ENCODE measurements at places on chromosomes 12 and 14.

DNA sequence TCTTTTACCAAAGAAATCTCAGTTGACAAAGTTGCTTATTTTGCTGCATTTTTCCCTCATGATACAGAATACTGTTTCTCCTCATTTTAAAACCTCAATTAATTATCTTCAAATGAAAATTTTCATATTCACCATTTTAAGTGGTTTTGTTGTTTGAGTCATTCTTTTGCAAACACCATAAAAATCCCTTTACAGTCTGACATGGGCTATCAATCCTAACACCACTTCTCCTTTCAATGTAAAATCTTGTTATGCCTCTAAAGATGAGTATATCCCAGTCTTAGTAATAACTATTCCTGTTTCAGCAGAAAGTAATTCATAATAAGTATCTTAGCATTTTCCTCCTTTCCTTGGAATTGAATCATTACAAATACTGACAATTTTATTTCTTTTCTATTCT is 192.2 kb downstream of the SYT1 start:
- H3K27me3 ChIP-seq: no peaks in the 10 kb centered on the region
- H3K4me1 ChIP-seq: no peaks in the 10 kb centered on the region
- H3K27ac ChIP-seq: no peak overlapping the region
- H3K36me3 ChIP-seq: no peaks in the 10 kb centered on the region
- H3K4me3 ChIP-seq: no peak overlapping the region

- no peaks in the 10 kb centered on the region for H3K36me3 ChIP-seq
- H3K27ac ChIP-seq: no peak overlapping the region
- no peaks in the 10 kb centered on the region for H3K4me1 ChIP-seq
- DNase-seq: no peak
- H3K4me3 ChIP-seq: no peak overlapping the region
These were observed 12.2 kb downstream of the CMTM5 start for GRCh38 chr14:23388996-23389395.

DNA sequence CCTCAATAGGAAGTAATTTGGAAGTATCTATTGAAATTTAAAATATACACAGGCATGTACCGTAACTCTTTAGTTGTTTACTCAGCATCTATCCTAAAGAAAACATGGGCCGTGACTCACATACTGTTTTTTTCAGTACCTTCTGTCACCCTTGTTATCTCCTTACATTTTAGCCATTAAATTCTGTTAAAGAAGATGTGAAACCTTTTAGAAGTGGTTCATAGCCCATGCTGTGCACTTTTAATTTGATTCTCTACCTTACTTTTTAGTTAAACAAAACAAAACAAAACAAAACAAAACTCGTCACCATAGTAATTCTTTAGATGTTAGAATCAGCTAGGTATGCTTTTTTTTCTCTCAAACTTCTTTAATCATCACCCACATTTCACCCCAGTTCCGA is 494.4 kb upstream of the RGS6 start:
- no peaks in the 10 kb centered on the region for H3K36me3 ChIP-seq
- H3K27ac ChIP-seq: no peak overlapping the region
- no peaks in the 10 kb centered on the region for H3K27me3 ChIP-seq
- H3K4me1 ChIP-seq: peaks cover 33% of the 10 kb centered on the region
- no peak overlapping the region for H3K4me3 ChIP-seq

DNA sequence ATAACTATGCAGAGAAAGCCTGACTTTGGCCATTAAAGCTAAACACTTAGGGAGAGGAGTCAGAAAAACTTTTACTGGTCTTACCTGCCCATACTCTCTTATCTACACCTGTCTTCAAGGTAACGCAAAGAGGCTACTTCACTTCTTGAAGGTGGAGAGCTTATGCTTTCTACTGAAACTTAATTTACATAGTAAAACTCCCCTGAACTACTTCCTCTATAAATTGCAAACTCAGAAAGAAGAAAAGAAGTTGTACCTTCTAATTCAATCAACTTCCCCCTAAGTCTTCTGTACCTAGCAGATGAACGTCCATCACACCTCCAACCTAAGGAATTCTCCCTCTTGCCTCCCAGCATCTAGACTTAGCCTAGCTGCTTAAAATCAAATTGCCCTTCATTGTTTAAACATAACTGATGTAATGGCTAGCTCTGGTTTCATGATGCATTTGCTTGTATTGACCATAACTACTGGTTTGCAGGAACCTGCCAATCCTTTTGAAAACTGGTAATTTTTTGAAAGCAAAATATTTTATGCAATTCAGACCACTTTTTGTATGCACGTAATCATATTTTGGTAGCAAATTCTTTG is 87.7 kb downstream of the STON2 start:
- no peaks in the 10 kb centered on the region for H3K4me1 ChIP-seq
- DNase-seq: no peak
- H3K36me3 ChIP-seq: no peaks in the 10 kb centered on the region

- no peaks in the 10 kb centered on the region for H3K36me3 ChIP-seq
- H3K27ac ChIP-seq: no peak overlapping the region
- no peaks in the 10 kb centered on the region for H3K27me3 ChIP-seq
- H3K4me1 ChIP-seq: no peaks in the 10 kb centered on the region
- no peak overlapping the region for H3K4me3 ChIP-seq
These were observed 132.3 kb downstream of the RIMBP2 start for GRCh38 chr12:130583800-130584199.

- no peak for DNase-seq
- no peaks in the 10 kb centered on the region for H3K36me3 ChIP-seq
- H3K4me3 ChIP-seq: no peak overlapping the region
- no peak overlapping the region for H3K27ac ChIP-seq
These were observed 1918.5 kb upstream of the FLRT2 start for GRCh38 chr14:83611491-83611890.

DNA sequence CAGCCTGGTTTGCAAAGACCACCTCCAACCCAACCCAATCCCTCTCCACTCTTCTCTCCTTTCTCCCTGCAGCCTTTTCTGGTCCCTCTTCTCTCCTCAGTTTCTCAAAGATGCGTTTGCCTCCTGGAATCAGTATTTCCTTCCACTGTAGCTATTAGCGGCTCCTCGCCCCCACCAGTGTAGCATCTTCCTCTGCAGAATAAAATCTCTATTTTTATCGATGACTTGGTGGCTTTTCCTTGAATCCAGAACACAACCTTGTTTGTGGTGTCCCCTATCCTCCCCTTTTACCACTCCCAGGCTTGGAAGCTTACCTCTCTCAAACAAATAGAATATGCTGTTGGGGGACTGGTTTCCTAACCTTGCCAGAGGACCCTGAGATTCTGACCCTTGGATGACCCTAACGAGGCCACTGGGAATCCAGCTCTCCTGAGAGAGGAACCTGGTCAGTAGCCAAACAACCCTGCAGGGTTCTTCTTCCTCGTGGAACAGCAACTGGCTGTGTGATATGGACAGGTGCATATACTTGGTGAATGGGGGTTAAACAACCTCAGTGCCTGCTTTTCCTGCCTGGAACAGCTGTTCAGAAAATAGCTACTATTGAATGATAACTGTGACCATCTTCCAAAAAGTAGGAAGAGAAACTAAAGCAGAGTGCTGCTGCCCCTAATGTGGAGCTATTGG is 4.4 kb downstream of the WNT1 start:
- no peak overlapping the region for H3K27ac ChIP-seq
- DNase-seq: no peak
- no peak overlapping the region for H3K4me3 ChIP-seq
- no peaks in the 10 kb centered on the region for H3K4me1 ChIP-seq
- no peaks in the 10 kb centered on the region for H3K36me3 ChIP-seq

GRCh38 chr12:69430942-69431590 is 39.1 kb upstream of the FRS2 start:
- peaks cover 3% of the 10 kb centered on the region for H3K4me1 ChIP-seq
- H3K27ac ChIP-seq: peak overlapping the region; percentile 7
- no peak overlapping the region for H3K4me3 ChIP-seq

GRCh38 chr12:117098361-117099217 is 627 bp downstream of the TESC start:
- H3K27me3 ChIP-seq: peaks cover 81% of the 10 kb centered on the region
- H3K36me3 ChIP-seq: no peaks in the 10 kb centered on the region
- peaks cover 14% of the 10 kb centered on the region for H3K4me1 ChIP-seq

DNA sequence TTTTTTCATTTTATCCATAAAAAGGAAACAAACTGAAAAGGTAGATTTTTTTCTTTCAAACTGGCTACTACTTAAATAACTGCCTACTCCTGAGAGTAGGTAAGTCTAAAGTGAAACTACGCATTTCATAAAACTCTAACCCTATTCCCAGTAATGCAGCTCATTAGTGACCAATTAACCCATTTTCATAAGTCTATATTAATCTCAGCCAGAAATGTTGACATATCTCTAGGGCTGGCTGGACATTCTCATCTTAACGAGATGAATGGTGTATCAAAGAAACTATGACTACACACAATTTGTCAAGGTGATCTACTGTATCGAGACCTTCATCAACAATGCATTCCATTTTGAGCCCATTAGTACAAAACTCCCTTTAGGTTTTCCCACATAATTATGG is 57.2 kb downstream of the EPS8 start:
- peak overlapping the region; percentile 38 for H3K27ac ChIP-seq
- H3K36me3 ChIP-seq: no peaks in the 10 kb centered on the region
- H3K4me1 ChIP-seq: peaks cover 38% of the 10 kb centered on the region
- H3K4me3 ChIP-seq: no peak overlapping the region
- H3K27me3 ChIP-seq: no peaks in the 10 kb centered on the region

GRCh38 chr14:35336494-35337268 is 44.5 kb downstream of the PSMA6 start:
- no peaks in the 10 kb centered on the region for H3K27me3 ChIP-seq
- no peak overlapping the region for H3K4me3 ChIP-seq
- DNase-seq: peak; percentile 98
- peak overlapping the region; percentile 96 for H3K27ac ChIP-seq

GRCh38 chr12:124390442-124391097 is 95.7 kb downstream of the RFLNA start:
- H3K27me3 ChIP-seq: no peaks in the 10 kb centered on the region
- peak; percentile 89 for DNase-seq
- H3K27ac ChIP-seq: peak overlapping the region; percentile 94
- H3K36me3 ChIP-seq: peaks cover 9% of the 10 kb centered on the region
- H3K4me3 ChIP-seq: no peak overlapping the region

DNA sequence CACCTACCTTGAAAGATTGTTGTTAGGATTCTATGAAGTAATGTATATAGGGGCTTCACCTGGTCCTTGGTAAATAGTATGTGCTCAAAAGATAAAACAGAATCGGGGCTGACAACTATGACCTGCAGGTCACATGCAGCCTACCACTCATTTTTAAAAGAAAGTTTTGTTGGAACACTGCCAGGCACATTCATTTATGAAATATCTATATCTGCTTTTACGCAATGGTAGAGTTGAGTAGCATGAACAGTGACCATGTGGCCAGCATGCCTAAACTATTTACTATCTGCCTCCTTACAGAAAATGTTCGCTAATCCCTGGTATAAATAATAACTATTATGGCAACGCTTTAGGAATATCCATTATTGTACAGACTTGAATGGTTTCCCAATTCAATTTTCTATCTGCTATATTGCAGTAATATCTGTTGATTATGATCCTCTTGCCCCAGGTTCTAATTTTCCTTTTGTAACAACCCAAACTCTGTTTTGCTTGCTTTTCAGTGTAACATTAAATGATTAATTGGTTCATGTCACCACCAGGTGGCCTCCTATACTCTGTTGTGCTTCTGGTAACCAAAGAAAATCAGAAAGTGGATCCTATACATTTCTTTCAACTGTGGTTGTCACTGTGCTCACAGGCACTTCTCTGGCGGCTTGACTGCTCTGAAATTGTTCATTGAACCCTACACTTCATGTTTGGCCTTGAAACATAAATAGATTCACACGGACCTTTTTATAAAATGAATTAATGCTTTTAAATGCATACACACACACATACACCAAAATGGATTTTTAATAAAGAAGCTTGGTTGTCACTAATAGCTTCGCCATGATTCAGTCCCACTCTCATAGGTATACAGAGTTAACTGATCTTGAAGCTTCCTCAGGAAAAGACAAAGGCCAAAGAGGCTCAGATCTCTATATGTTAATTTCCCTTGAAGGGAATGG is 227.7 kb upstream of the NPAS3 start:
- H3K4me3 ChIP-seq: peak overlapping the region; percentile 27
- no peak for DNase-seq
- H3K27ac ChIP-seq: peak overlapping the region; percentile 82
- H3K4me1 ChIP-seq: peaks cover 48% of the 10 kb centered on the region
- H3K27me3 ChIP-seq: no peaks in the 10 kb centered on the region

GRCh38 chr14:30553311-30553989 is 5.5 kb upstream of the G2E3 start:
- H3K36me3 ChIP-seq: no peaks in the 10 kb centered on the region
- no peak overlapping the region for H3K4me3 ChIP-seq
- no peaks in the 10 kb centered on the region for H3K27me3 ChIP-seq
- no peak for DNase-seq
- peaks cover 3% of the 10 kb centered on the region for H3K4me1 ChIP-seq

DNA sequence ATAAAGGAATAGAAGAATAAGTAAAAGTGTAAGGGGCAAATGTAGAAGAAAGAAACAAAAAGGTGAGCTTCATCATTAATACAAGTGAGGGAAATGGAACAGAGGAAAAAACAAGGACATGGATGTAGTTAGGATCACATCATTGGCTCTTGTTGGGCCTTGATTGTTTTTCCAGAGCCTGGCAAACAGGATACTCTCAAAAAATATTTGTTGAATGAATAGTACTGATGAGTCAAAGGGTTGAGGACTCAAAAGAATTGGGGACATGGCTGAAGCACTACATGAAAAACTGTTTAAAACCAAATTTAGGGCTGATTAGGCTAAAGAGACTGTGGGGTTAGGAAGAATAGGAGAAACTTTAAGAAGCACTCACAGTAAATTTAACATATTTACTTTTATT is 11.4 kb upstream of the SRP54 start:
- H3K36me3 ChIP-seq: peaks cover 19% of the 10 kb centered on the region
- no peak overlapping the region for H3K4me3 ChIP-seq
- no peak overlapping the region for H3K27ac ChIP-seq

- no peak overlapping the region for H3K4me3 ChIP-seq
- H3K27me3 ChIP-seq: no peaks in the 10 kb centered on the region
- H3K4me1 ChIP-seq: no peaks in the 10 kb centered on the region
- no peaks in the 10 kb centered on the region for H3K36me3 ChIP-seq
- DNase-seq: no peak
- H3K27ac ChIP-seq: no peak overlapping the region
These were observed 195.4 kb upstream of the RMST start for GRCh38 chr12:97267166-97267565.

GRCh38 chr14:34450542-34450915 is 11.5 kb downstream of the SPTSSA start:
- no peak overlapping the region for H3K4me3 ChIP-seq
- no peak overlapping the region for H3K27ac ChIP-seq
- H3K4me1 ChIP-seq: peaks cover 9% of the 10 kb centered on the region
- peaks cover 22% of the 10 kb centered on the region for H3K36me3 ChIP-seq

- no peak for DNase-seq
- H3K36me3 ChIP-seq: no peaks in the 10 kb centered on the region
- no peak overlapping the region for H3K27ac ChIP-seq
- no peaks in the 10 kb centered on the region for H3K27me3 ChIP-seq
- H3K4me3 ChIP-seq: no peak overlapping the region
- no peaks in the 10 kb centered on the region for H3K4me1 ChIP-seq
These were observed 147.6 kb downstream of the BRMS1L start for GRCh38 chr14:35973770-35974169.

All from sigmoid colon (tissue), 7 donors.